ENCODE measurements at places on chromosomes 5 and 9.

GRCh38 chr5:122236270-122237040 lies 75.6 kb upstream of the SNCAIP start:
- no peak for DNase-seq

DNA sequence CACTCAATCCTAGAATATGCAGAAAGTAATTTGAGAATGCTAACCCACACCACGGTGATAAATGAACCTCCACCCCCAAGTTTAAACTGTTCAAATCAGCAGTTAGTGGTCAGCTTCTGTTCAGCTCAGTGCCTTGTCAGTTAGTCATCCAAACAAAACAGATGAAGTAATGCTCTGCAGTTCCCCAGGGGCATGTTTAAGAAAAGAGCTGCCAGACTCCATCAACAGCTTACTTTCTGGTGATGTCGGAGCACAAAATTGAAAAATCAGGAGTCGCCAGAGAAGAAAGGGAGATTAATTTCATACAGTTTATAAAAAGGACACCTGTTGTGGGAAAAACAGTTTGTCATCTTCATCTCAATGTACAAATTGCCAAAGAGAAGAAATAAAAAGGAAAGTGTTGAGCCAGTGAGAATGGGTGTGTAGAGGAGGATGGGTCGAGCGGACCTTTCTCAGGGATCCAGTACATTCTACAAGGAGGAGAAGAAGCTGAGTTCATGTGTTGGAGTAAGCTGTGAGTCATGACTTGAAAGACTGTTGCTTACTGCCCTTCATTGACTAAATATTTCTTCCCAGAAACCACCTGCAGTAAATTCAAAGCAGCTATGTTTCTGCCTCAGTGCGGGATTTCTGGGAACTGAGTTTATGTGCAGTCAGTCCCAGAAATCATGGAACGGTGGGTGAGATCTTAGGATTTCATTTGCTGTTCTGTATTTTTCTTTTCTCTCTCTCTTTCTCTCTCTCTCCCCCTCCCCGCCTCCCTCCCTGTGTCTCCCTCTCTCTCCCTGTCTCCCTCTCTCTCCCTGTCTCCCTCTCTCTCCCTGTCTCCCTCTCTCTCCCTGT lies 13.7 kb downstream of the TRIO start:
- DNase-seq, result peak; percentile 16

- DNase-seq, result no peak
Measured at GRCh38 chr5:67799732-67800234, 415.8 kb upstream of the PIK3R1 start.

DNA sequence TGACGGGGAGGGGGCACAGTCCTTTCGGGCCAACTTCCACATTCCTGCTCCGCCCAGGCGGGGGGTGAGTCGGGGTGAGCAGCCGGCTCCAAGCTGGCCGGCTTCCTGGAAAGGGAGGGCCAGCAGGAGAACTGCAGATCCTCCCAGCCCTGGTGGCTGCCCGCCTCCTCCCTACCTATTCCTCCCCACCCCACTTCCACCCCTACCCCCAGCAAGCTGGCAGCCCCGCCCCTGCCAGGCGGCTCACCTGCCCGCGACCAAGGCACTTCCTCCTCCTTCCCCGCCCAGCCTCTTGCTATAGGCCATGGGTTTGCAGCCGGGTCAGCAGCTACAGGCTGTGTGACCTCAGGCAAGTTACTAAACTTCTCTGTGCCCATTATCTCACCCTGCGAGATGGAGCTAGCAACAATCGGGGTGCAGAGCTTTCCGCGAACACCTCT lies 5.6 kb upstream of the IRF1 start:
- peak; percentile 80 for DNase-seq

DNA sequence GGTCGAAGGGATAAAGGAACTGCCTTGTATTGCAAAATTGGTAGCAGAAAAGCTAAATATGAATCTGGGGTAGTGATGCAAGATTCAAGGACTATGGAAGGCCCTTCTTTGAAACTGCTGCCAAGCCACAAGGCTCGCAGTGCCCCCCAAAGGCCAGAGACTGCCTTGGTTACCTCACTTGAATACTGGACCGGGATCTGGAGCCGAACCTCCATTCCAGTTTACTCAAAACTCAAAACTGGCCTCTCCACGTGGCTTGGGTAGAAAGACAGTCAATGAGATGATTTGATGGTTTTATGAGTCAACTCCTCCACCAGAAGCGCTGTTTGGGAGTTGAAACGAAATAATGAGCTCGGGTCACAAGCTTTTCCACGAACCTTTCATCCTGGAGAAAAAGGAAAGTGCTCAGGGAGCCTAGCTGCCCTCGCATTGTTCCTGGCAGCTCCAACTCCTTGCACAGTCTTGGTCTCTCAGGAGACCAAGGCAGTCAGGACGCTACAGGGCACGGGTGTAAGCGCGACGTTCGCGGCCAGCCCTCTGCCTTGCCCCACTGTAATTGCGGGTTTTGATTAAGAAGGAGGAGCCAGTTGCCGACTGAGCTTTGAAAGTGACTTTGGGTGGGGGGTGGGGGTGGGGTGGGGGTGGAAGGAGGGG lies 2.8 kb downstream of the ST8SIA4 start:
- DNase-seq, result peak; percentile 58

DNA sequence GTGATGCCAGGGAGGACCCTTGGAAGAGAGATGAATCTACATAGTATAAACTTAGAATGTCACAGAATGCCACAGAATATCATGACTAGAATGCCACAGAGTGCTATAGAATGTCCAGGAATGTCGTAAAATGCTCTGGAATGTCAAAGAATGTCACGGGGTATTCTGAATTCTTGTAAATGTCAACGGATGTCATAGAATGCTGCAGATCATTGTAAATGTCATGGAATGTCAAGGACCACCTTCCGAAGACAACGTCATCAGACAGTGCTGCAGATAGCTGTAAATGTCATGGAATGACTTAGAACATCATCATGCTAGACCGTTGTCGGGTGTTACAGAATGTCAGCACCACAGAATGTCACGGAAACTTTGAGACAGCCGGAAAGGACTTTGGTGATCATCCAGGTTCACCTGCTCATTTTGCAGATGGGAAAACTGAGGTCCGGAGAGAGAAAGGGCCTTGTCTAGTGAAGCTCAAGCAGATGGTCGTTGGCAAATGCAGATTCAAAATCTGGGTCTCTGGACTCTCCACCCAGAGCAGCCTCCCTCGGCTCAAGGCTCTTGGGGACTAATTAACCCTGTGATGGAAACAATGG lies 117.1 kb downstream of the LHX2 start:
- no peak for DNase-seq

GRCh38 chr9:84322828-84323227 lies 17.7 kb downstream of the SLC28A3 start:
- DNase-seq, result no peak

- DNase-seq, result peak; percentile 25
Measured at GRCh38 chr5:142680605-142681259, 5.2 kb downstream of the FGF1 start.

DNA sequence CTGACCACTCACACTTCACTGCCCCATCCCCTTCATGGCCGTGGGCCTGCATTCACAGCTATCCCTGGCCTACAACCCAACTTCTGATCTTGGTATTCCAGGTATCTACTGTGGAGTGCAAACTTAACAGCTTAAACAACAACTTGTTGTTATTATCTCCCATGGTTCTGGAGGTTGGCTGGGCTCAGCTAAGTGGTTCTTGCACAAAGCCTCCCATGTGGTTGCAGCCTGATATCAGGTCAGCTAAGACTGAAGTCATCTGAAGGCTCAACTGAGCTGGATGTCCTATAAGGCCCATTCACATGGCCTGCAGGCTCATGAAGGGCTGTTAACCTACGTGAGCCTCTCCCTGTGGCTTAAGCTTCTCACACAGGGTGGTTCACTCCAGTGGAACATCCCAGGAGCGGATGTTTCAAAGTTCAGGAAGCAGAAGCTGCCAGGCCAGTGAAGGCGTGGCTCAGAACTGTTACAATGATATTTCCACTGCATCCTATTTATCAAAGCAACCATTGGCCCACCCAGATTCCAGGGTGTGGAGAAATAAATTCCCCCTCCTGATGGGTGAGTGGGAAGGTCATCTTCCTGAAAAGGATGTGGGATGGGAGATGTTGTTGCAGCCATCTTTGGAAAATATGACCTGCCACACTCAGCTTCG lies 30.0 kb upstream of the TRIO start:
- DNase-seq, result no peak

- no peak for DNase-seq
Measured at GRCh38 chr9:27350382-27350976, 53.5 kb upstream of the EQTN start.

- DNase-seq, result no peak
Measured at GRCh38 chr9:29659736-29660135, 2086.5 kb upstream of the C9orf72 start.

DNA sequence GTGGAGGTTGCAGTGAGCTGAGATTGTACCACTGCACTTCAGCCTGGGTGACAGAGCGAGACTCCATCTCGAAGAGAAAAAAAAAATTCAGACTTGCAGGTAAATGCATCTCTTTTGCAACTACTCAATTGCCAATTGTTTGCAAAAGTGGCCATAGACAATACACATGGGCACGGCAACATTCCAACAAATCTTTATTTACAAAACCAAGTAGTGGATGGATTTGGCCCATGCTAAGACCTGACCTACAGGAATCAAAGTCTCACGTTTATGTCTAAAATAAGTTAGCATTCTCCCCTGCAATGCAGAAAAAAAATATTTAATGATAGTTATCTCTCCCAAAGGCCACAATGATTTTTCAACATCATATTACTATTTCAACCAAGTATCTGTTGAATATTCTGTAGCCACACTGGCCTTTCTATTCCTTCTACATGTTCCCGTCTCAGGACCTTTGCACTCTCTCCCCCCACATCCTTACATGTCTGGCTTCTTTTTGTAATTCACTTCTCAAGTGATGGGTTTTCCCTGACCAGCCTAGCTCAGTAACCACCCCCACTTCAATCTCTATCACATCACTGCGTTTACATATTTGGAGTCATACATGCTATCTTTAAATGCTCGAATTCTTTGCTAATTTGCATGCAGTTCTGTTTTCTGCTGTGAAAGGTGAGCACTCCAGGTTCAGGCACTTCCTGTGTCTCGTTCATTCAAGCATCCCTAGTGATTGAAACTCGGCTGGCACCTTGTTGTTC lies 54.2 kb downstream of the FNBP1 start:
- no peak for DNase-seq

DNA sequence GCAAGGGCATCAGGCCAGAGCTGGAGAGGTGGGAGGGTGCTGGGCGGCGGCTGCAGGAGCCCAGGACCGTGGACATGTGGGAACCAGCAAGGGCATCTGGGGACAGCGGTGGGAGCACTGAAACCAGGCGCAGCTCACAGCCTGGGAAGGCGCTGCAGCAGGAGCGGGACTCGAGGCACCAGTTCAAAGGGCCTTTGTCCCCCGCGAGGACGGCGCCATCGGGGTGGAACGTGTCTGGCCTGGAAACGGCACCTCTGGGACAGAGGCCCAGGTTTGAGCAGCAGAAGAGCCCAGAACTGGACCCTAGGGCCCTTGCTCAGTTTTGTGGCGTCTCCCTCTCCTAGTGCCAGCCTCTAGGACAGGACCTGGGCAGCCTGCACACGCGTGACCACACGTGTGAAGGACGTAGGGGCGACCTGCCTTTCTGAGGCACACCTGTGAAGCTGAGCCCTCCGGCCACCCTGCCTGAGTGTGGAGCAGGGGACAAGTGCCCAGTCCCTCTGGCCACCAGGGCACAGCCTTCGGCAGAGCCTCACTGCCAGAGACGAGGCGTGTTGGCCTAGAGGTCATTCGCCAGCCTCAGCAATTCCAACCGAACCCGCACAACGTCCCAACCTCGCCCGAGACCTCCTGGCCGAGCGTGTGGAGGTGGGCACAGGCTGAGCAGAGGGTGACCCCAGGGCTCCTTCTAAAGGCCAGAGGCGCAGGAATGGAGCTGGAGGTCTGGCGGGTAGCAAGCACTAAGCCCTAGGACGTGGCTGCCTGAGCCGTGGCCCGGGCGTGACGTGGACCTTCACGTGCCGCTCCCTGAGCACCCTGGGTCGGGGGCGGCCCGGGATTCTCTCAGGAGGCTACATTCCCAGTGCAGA lies 2.2 kb upstream of the TMEM210 start:
- DNase-seq, result no peak

Data from SHP77 (cell line).